Activated CD4-positive, alpha-beta T cell treated with anti-CD3 and anti-CD28 coated beads for 36 hours (primary cell): ENCODE measurements at places on chromosomes 3 and 15.

GRCh38 chr3:136671921-136672320 is 80.3 kb downstream of the STAG1 start:
- no peak for DNase-seq

DNA sequence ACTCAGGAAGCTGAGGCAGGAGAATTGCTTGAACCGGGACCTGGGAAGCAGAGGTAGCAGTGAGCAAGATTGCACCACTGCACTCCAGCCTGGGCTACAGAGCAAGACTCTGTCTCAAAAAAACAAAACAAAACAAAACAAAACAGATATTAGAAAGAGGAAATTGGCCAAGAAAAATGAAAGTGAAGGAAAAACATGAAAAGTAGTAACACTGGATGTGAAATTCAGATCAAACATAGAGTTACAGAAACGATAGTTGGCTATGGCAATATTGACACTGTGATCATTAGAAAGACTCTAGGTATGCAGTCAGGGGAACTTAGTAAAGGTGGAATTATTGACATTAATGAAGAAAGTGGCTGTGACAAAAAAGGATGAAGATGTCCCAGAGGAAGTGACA is 13.2 kb upstream of the TIPARP start:
- no peak for DNase-seq

DNA sequence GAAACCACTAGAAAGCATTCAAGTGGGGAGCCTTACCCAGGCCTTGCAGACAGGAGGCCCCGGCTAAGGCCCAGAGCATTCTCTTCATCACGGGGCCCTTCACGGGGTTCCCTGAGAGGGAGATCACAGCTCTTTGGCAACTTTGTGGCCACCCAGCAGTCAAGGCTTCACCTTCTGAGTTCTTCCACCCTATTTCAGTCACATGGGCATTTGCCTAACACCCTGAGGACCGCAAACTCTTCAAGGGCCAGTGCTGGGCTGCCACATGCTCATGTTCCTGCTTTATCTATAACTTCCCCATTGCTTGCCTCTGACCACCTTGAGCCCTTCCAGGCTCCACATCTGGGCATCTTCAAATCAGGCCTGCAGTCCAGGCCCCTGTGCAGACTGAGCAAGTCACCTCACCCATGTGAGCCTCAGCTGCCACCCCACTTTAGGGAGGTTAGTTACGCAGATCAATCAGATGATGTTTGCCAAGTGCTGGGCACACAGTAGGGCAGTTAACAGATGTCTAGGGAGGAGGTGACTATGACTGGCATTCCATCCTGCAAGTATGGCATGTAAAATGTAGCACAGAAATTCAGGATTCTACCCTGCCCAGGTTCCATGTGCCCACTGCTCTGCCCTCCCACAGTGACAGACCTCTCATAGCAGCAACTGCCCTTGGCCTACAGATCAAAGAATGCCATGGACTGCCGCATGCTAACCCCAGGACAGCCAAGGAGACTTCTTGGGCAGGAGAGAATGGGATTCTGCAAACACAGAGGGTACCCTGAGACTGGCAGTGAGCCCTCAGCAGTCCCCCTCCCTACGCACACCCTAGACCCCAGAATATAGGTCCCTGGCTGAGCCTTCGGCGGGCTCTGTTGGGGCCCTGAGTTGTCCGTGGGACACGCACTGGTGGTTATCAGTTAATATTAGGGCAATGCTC is 37.6 kb upstream of the ZNF710 start:
- no peak for DNase-seq

GRCh38 chr3:182364323-182364722 is 429.0 kb upstream of the ATP11B start:
- DNase-seq, result no peak

DNA sequence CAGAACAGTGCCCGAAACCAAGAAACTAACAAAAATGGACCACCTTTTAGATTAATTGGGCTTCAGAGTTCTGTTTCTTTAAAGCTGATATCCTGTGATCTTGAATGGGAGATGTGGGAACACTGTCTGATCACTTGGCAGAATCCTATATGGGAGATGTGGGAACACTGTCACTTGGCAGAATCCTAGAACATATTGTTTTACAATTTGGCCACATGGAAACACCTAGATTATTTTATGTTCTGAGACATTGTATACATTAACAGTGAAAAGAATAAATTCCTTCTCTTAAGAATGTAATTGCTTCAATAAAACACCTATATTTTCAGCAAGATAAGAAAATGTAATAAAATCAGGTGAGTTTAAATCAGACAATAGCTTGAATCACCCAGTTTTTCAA is 30.3 kb upstream of the PLSCR2 start:
- DNase-seq, result no peak

GRCh38 chr3:112477891-112478290 is 21.4 kb downstream of the BTLA start:
- no peak for DNase-seq

DNA sequence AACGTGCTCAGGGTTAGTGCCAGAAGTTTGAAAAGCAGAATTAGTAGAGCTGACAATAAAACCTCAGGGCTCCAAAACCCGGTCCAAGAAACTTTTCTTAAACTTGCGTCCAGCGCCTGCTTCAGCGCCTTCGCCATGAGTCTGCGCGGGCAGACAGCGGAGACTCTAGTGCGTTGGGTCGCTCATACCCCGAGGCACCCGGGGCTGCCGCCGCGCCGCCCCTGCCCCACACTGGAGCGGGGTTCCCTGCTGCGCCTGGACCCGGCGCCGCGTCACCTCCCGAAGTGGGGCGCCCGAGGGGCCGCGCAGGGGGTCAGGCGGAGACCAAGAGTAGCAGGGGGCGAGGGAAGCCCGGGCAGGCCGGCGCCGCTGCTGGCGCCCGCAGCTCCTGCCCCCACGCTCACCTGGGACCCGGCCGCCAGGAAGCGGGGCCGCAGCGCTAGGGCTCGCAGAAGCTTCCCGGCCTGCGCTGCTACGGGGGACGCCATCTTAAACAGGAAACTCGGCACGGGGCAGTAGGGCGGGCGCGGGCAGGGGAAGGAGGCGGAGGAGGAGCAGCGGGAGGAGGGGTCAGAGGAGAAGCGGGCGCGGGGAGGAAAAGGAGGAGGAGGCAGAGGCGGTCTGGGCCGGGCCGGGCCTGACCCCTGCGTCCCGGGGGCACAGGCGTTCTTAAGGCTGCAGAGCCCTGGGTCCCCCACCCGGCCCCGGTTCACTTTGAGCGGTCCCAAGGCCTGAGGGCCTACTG is at the start of gene SUCLG2:
Gene SUCLG2, minus strand, starts transcription at position 514 of the 745 bp plus-strand sequence. Its CDS starts 26 bp downstream, at position 488.
- DNase-seq, result peak; percentile 91

DNA sequence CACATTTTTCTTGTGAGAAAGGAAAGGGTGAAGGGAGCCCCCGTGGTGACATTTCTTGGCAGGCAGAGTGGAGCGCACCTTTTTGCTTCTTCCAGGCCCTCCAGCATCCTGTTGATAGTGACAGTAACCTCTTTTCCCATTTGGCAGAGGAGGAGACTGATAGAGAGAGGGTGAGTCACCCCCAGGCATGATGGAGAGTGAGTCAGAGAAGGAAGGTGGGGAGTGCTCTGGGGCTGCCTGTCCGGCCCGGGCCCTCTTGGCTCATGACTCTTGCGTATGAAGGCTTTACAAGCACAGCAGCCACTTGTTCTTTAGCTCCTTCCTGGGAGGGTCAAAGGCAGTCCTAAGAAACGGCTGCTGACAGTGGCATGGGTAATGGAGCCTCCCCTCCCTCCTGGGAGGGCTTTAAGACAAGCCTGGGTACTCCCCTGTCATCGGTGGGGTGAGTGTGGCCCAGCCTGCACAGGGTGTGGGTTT is 16.0 kb downstream of the ANKRD63 start:
- no peak for DNase-seq

- DNase-seq, result peak; percentile 50
Observed at GRCh38 chr15:22980189-22981050, at the start of gene CYFIP1. CYFIP1 (minus strand) TSS chr15:22980368; CDS start chr15:22947285, 33,083 bp downstream.

- no peak for DNase-seq
Observed at GRCh38 chr3:138188013-138188730, 1.1 kb downstream of the ARMC8 start.

DNA sequence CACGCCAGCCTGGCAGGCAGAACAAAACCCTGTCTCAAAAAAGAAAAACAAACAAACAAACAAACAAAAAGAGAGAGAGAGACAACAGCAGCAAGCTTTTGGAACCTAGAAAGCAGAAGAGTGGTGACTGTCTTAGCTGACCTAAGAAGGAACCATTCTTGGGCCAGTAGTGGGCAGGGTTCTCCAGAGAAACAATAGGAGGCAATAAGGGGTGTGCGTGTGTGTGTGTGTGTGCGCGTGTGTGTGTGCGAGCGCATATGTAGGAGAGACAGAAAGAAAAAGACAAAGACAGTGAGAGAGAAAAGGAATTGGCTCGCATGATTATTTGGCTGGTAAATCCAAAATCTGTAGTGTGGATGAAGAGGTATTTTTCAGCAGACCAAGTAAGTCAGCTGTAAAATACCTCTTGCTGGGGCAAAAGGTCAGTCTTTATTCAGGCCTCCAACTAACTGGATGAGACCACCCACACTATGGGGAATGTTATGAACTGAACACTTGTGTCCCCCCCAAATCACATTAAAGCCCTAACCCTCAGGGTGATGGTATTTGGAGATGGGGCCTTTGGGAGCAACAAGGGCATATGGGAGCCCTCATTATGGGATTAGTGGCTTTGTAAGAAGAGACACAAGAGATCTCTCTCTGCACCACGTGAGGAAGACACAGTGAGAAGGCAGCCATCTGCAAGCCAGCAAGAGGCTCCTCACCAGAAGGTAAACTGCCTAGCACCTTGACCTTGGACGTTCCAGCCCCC is 15.1 kb upstream of the BLM start:
- DNase-seq, result no peak

DNA sequence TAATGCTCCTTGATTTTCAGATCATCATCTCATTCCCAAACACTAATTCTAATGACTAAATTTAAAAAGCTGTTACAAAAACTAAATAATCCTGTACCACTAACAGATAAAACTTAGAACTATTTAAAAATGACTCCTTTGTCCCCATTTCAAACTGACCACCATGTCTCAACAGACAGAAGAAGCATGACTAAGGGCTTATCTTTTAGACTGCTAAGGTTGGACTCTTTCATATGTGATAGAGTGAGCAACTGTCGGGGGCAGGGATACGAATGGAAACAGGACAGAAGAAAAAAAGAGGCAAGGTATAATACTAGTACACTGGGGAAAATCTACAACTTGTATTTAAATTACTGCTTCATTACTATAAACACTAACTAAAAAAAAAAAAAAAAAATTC is 23.3 kb downstream of the SNX4 start:
- no peak for DNase-seq

DNA sequence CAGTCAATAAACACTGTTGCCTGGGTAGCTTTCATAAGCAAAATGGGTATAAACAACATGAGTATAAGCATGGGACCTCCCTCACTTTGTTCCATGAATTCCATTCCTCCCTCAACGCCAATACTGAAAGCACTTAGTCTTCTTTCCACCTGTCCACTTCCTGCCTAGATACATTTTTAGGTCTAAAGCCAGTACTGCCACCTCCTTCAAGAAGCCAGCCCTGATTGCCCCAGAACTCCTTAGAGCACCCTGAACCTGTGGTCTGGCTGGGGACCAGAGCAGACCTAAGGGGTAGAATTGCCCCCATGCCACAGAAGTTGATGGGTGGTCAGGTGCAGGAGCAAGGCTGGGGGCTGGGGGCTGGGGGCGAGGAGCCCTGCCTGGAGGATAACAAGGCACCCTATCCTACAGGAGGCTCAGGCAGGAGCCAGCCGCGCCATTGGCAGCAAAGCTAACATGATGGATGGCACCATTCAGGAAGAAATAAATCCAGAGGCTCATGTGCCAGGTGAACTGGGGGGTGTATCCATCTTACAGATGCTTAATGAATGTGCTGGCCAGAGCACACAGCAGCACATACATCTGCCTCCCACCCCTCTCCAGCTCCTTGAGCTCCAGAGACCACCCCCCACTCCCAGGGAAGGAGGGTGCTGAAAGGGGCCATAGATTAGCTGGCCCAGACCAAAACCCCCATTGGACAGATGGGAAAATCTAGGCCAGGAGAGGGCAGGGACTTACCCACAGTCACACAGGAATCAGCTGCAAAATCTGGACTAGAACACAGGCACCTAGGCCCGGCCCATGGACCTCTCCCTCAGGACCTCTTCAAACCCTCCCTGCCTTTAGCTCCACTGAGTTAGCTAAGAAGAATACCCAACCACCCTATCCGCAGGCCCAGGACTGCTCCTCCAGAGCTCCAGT is 113.8 kb upstream of the LINGO1 start:
- no peak for DNase-seq

DNA sequence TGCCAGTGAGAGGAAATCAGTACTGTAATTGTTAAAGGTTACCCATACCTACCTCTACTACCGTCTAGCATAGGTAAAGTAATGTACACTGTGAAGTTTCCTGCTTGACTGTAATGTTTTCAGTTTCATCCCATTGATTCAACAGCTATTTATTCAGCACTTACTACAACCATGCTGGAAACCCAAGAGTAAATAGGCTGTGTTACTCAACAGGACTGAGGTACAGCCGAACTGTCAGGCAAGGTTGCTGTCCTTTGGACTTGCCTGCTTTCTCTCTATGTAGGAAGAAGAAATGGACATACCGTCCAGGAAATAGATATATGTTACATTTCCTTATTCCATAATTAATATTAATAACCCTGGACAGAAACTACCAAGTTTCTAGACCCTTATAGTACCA is 265.5 kb downstream of the NR2F2 start:
- no peak for DNase-seq
